ENCODE measurements at places on chromosomes 11 and 22.

- DNase-seq = no peak
Observed at GRCh38 chr22:37079668-37080171, 28.2 kb downstream of the KCTD17 start.

- DNase-seq = no peak
Observed at GRCh38 chr22:21816787-21817496, 50.5 kb downstream of the MAPK1 start.

DNA sequence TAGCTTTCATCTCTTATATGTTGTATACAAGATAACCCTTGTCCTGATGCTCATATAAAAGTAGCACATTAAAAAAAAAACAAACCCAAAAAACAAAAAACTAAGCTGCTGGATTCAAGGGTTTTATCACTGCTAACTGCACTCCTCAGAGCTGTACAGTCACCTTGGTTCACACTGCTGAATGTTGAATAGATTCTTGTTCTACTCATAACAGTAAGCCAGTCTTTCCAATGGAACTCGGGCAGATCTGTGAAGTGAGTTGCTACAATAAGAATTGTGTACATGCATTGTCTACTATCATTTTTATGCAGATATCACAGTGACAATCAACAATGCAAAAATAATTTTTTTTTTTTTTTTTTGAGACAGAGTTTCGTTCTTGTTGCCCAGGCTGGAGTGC lies 4.7 kb downstream of the HARBI1 start:
- no peak for DNase-seq

DNA sequence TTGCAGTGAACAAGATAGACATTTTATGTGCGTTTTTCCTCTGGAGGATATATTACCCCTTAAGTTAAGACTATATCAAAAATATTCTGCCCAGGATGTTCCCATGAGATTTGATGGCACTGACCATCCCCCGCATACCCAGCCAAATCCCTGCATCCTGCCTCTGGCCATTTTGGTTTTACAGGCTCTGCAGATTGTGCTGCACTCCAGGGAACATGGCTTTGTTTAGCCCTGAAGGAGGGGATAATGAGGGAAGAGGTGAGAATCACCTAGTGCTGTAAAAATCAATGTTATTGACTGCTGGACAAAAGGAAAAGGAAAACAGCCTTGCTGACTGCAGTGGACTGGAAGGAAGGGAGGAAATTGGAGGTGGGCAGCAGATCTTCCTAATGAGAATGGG lies 717.4 kb downstream of the DLG2 start:
- no peak for DNase-seq

- DNase-seq = no peak
Observed at GRCh38 chr22:25380122-25380747, 160.8 kb downstream of the CRYBB2 start.

Measured in osteocyte (in vitro differentiated cells).